ENCODE measurements at places on chromosomes 2 and 18. TPM values are rescaled to one million over a fixed set of nuclear protein-coding genes. Genes with fewer than 3 reads are reported as not detected.

GRCh38 chr18:76592981-76593381, 97.9 kb upstream of the ZNF516 start:
- DNase-seq, result peak; percentile 15

Gene MTLN
- 38.6 TPM for total RNA-seq

Gene NAGK
- 58.1 TPM for total RNA-seq

DNA sequence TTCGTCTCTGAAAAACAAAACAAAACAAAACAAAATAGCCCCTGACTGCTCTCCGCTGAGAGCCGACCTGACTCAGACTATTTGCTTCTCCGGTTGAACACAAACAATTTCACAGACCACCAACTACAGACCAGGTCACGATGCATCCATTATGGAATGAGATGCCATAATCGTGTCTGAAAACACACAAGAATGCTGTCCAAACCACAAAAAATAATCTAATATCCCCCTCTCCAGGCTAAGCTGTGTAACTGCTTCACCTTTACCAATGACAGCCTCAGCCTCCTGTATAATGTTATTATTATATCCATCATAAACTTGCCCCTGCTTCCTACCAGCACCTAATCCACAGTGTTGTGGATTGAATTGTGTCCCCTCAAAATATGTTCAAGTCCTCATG, 114.7 kb downstream of the DNAH6 start:
- peak; percentile 55 for DNase-seq

Gene CAPG
- 144 TPM for total RNA-seq

DNA sequence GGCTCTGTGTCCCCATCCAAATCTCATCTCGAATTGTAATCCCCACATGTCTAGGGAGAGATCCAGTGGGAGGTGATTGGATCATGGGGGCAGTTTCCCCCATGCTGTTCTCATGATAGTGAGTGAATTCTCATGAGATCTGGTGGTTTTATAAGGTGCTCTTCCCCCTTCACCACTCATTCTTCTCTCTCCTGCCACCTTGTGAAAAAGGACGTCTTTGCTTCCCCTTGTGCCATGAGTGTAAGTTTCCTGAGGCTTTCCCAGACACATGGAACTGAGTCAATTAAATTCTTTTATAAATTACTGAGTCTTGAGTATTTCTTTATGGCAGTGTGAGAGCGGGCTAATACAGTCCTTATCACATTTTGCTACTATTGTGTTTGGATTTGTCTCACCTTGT, 177.6 kb upstream of the SLC39A10 start:
- DNase-seq, result no peak

Gene PCARE
- total RNA-seq, result under 0.01 TPM

DNA sequence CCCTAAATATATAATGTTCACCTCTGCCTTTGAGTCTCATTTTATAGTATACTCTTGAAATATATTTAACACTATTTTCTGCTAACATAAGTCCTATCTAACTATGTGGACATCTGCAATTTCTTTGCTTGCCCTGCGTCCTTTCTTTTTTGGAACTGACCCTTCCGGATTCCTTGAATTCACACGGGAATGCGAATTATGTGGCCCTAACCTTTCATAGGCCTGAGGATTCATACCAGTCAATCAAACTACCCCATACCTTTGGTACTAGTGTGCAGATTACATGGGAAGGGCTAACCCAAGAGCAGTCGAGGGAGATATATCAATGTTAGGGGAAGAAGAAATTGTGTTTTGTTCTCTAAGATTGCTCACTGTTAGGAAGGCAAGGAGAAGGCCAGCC, 56.4 kb downstream of the NRXN1 start:
- DNase-seq, result no peak

Gene EFEMP1
- 1,009 TPM for total RNA-seq

- no peak for DNase-seq
These were observed 45.3 kb downstream of the FOSL2 start for GRCh38 chr2:28437918-28438317.

GRCh38 chr2:54122171-54122935, 6.9 kb downstream of the ACYP2 start:
- DNase-seq, result no peak

DNA sequence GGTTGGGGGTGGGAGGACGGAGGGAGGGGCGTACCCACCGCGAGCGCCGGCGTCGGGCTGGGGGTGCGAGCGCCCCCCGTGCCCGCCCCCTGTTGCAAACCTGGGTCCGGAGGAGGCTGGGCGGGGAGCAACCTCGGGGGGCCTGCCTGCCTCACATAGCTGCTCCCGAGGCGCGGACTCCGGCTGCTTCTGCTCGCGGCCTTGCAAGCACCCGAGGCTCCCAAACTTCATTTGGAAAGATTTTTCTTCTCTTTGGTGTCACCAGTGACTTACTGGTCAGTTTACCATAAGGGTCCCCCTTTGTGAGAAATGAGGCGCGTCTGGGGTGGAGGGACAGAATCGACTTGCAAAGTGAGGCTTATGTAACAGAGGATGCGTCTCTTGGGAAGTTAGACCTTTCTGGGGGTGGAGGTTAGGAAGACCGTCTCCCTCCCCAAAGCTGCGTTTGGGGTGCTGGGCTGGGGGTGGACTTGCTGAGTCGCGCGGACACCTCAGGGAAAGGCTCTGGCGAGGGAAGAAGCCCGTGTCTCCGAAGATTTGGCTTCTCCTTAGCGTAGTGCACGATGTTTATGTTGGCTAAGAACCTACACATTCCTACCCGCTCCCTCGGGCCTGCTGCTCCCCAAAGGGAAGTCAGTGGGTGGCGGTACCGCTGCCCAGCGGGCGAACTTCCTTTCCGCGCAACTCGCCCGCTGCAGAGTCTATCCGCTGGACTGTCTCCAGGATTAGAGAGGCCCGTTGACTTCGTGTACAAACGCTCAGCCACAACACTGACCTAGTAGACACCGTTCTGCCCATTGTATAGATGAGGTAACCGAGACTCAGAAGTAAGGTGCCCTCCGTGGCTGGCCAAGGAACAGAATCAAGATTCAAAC, 559 bp downstream of the TMEM37 start:
- DNase-seq, result peak; percentile 28

DNA sequence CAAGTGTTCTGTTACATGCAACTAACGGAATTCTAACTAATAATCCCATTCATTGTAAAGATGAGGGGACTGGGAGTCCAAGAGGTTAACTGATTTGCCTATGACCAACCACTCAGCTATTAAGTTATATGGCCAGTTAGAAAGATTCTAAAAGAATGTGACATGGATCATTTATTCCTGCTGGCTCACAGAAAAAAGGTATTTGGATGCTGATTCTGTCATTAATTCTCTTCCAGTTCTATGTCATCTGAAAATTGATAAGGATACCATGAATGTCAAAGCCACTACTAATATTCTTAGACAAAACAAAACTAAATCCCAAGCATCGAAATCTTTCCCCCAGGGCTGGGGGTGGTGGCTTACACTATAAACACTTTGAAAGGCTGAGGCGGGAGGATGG, 41.2 kb upstream of the GORASP2 start:
- no peak for DNase-seq

GRCh38 chr2:236743039-236743920, 173.7 kb downstream of the ACKR3 start:
- DNase-seq, result peak; percentile 98

- DNase-seq, result peak; percentile 90
These were observed at the start of gene TMX3 for GRCh38 chr18:68714712-68715496. TSS of gene TMX3 (minus strand) at chr18:68715108. CDS start at chr18:68714981, 127 bp downstream.

DNA sequence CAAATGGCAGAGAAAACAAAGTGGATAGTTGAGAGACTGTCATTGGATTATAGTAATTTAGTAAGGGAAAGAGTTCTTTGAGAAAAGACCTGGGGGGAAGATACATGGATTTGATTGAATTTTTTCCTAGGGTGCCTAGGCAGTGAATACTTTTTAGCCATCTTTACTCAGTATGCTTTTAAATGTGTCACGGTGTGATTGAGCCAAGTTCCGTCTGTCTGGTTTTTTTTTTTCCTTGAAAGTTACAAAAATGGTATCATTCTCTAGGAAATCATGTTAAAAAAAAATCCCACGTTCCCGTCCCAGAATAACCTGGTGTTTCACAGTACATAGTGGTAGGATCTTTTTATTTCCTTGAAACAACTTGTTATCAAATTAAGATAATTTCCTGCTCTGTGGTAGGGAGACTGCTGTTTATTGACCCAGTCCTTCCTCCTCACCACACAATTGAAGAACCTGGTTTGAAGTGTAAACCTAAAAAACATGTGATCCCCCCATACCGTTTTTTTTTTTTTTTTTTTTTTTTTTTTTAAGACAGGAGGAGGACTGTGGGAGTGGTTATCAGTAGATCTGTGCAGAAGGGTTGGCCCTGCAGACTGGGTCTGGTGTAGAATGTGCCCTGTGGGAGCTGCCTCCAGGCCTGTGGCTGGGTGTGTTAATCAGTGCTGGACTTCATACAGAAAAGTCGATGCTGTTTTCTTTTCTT, 55.1 kb downstream of the DGKD start:
- peak; percentile 68 for DNase-seq

Gene MFSD2B
- not detected for total RNA-seq

DNA sequence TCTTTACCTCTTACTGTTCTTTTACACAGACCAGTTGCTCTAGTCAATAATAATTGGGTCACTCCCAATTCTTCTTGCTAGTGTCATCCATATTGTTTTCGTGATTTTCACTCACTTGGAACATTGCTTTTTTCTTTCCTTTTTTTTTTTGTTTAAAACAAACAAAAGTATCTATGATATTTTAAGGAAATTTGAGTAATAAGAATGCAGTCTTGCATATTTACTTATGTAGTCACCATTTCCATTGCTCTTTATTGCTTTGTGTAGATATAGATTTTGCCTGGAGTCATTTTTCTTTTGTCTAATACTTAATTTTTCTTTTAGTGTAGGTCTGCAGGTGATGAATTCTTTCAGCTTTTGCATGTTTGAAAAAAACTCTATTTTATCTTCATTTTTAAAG, 71.9 kb downstream of the WDR7 start:
- no peak for DNase-seq

Gene SLC40A1
- 19.7 TPM for total RNA-seq

DNA sequence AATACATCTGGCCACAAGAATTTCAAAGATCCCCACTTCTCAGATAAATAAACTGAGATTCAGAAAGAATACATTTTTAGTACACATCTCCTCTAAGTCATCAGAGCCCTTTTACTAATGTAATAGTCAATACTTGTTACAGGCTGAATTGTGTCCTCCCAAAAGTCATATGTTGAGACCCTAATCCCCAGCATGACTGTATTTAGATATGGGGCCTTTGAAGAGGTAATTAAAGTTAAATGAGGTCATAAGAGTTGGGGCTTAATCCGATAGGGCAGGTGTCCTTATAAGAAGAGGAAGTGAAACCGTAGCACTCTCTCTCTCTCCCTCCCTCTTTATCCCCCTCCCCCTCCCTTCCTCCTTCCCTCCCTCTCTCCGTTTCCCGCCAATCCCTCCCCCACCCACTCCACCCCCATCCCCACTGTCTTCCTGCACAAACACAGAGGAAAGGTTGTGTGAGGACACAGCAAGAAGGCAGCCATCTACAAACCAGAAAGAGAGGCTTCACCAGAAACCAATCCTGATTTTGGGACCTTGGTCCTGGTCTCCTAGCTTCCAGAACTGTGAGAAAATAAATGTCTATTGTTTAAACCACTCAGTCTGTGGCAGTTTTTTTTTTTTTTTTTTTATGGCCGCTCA, 66.6 kb upstream of the ZNF397 start:
- no peak for DNase-seq

Gene CPLX4
- not detected for total RNA-seq

DNA sequence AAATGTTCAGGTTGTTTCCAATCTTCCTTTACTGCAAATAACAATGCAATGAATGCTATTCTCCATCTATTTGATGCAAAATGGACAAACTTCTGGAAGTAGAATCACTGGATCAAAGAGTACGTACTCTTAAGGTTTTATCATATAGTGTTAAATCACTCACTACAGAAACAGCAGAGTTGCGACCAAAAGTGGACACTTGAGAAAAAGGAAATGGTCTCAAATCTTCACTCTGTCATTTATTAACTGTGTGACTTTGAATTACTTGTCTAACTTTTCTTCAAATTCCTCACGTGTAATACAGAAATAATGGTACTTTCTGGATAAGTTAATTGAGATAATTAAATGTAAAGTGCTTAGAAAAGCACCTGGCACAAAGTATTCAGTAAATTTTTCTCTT, 78.1 kb downstream of the CERKL start:
- no peak for DNase-seq

Gene PLEKHH2
- 5.4 TPM for total RNA-seq

DNA sequence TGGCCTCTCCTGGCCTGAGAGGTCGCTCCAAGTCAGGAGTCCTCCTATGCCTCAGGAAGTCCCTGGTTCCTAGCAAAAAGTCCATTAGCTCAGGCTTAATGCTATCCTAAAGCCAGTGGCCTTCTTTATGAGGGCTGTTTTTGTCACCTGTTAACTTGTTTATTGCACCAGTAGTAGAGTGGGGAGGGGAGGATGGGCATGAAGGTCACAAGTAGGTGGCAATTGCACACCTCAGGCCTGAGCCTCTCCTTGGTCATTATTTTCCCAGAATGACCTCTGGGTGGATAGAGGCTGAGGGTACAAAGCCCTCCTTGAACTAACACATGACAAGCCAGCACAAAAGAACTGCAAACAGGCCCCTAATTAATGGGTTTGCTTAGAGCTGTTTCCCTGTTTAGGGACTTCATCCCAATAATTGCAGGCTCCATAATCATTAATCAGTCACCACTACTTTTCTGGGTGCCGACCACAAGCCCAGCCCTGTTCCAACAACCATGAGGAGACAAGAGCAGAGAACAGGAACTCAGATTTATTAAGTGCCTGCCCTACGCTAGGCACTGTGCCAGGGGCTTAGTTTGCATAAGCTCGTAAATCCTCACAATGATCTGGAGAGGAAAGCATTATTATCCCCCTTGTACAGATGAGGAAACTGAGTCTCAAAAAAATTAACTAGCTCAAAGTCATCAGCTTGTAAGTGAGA, 123.0 kb upstream of the PKDCC start:
- no peak for DNase-seq

GRCh38 chr2:101364878-101365277, 22.4 kb downstream of the CREG2 start:
- no peak for DNase-seq

DNA sequence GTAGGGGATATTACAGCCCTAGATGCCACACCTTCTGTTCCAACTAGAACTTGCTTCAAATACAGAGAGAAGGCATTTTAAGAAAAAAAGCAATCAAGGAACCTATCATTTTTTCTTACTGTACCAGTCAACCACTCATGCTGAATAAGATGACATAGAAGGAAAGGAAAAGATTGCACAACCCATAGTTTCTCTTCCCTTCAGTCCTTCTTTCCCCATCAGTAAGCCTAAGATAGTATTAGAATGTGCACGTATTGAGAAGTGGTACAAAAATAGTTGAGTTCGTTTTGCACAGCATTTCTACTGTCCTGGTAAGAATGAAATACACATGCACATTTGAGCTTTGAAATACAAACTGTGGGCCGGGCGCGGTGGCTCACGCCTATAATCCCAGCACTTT, 27.0 kb upstream of the HK2 start:
- DNase-seq, result no peak

- peak; percentile 92 for DNase-seq
These were observed 32.6 kb upstream of the SPAG16 start for GRCh38 chr2:213251618-213252017.

Gene SPP2
- not detected for total RNA-seq

- DNase-seq, result no peak
These were observed 42.8 kb upstream of the SMAD7 start for GRCh38 chr18:48993586-48993985.

Gene CNTNAP5
- total RNA-seq, result not detected
